ENCODE measurements at places on chromosomes 4 and X.
A peak's percentile ranks its signal among the peaks of the same experiment; 100 is the strongest.

- DNase-seq = no peak
These were observed 404.0 kb upstream of the F9 start for GRCh38 chrX:139126493-139126892.

DNA sequence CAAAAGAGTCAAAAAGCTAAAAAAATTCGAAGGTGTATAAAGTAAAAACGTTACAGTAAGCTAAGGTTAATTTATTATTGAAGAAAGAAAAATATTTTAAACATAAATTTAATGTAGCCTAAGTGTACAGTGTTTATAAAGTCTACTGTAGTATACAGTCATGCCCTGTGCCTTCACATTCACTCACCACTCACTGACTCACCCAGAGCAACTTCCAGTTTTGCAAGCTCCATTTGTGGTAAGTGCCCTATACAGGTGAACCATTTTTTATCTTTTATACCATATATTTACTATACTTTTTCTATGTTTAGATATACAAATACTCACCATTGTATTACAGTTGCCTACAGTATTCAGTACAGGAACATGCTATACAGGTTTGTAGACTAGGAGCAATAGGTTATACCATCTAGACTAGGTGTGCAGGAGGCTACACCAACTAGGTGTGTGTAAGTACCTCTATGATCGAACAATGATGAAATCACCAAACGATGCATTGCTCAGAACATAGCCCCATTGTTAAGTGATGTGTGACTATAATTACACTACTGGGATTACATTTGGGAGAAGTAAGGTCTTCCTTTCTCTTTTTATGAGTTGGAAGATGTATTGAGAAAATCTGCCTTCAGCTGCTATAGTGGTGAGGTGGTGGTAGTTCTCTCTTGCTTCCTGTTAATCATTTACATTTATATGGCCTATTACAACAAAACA lies 27.2 kb downstream of the TMSB4X start:
- no peak for DNase-seq

DNA sequence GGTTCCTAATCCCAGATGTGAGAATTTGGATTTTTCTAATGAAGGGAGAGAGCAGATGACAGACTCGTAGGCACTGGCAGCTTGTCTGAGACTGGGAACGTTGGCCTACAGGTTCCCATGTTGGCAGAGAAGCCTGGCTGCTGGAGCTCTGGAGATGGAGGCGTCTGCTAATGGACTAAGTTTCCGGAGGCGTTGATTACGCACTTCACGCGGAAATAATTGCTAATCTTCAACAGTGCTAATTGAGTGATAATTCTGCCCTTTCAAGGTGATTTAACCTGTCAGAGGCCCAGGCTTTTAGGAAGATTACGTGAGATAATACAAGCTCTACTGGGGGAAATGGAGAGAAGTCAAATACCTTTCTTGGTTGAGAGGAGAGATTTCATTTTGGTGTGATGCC lies 77.4 kb downstream of the PSAPL1 start:
- no peak for DNase-seq

DNA sequence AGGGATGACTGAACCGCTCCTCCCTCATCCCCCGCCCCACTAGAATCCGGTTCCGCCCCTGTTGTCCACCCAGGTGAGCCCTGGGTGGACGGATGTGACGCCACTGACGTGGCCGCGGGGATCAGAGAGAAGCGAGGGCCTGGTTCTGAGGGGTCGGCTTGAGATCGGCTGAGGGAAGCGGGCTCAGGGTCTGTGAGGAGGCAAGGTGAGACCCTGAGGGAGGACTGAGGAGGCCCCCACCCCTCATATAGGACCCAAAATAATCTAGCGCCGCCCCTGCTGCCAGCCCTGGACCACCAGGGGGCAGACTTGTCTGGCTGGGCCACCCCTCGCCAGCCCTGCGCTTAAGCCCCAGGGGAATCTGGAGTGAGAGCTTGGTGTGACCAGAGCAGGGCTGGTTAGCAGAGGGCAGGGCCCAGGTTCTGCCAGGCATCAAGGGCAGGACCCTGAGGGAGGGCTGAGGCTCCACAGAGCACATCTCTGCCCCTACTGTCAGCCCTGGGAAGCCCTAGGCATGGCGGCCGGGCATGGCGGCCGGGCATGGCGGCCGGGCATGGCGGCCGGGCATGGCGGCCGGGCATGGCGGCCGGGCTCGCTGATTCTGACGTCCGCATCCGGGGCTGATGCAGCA lies at the start of gene MAGEA8:
MAGEA8 (plus strand) TSS at position 103 of the 631 bp plus-strand sequence. CDS start 3,090 bp downstream, outside the sequence.
- DNase-seq = no peak

DNA sequence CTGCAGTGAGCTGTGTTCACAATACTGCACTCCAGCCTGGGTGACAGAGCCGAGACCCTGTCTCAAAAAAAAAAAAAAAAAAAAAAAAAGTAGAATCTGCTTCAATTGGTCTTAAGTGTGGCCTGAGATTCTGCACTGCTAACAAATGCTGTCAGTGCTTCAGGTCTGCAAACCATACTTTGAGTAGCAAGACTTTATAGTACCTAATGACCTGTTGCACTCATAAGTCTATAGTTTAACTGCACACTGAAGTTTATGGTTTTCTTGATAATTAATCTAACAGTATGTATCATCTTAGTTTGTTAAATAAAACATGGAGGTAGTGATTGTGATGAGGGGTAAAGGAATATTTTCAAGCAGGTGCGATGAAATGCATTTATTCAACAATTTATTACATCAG lies 135.6 kb downstream of the STAG2 start:
- DNase-seq = no peak

DNA sequence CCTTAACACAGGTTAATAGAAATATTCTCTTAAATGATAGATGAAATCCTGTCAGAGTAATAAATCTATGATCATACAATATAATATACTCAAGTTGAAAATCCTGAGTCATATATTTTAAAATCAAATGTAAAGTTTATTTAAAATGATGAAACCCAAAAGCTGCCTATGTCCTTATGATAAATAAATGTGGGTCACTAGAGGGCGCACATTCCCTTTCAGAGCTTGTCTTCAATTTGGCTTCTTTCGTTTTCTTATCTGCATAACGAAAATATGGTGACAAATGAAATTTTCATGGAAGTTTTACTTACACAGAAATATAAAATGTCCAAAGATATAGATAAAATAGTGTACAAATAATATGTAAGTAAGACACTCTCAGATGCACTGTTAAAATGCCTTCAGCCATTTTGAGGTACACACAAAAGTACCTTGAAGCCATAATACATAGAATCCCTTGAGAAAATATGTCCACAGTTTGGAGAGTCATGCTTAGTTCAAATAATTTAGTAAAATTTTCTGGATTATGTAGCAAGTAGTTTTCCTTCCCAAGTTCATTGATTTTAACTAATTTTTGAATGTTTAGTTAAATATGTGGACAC lies 680.4 kb downstream of the DMD start:
- DNase-seq = peak; percentile 7

DNA sequence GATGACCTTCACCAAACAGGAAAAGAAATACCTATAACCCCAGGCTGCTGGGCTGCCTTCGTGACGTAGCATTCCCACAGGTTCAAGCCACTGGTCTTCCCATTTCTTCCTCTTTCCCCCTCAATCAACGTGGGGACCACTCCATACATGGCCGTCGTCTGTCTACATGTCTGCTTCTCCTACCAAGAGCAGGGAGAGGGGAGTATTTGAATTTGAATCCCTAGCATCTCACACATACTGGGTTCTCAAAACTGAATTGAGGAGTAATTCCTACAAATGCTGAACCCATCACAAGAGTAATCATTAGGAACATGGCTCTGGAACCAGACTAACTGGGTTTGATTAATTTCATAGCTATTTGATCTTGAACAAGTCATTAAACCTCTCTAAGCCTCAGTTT lies 17.3 kb downstream of the GPC3 start:
- no peak for DNase-seq

GRCh38 chrX:17459008-17459611 lies 84.1 kb downstream of the NHS start:
- no peak for DNase-seq

DNA sequence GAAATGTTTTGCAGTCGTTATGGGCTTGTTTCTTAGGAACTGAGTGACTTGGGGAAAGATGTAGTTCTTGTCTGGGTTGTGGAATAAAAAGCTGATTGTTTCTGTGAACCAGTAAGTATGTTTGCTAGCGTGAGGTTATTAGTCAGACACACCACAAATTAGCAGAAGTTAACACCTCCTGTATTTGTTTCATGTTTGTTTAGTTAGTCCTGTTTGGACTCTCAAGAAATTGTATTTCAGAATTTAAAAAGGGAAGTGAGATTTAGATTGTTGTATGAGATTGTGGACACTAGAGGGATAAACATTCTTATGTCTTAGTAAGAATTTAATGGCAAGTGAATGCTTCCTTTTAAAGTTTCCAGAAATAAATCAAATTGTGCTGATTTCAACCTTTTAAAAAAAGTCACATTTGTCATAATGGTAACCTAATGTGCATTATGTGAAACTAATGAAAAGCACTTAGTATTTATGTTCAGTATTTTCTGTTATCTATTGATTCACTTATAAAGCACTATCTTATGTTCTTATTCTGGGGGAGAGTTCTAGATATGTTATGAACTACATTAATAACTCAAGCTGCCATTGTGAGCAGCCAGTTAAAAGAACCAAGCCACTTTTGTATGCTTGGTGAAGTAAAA lies 25.6 kb downstream of the ATP10D start:
- DNase-seq = no peak

- no peak for DNase-seq
These were observed 425.2 kb upstream of the FTHL17 start for GRCh38 chrX:31497086-31497485.

DNA sequence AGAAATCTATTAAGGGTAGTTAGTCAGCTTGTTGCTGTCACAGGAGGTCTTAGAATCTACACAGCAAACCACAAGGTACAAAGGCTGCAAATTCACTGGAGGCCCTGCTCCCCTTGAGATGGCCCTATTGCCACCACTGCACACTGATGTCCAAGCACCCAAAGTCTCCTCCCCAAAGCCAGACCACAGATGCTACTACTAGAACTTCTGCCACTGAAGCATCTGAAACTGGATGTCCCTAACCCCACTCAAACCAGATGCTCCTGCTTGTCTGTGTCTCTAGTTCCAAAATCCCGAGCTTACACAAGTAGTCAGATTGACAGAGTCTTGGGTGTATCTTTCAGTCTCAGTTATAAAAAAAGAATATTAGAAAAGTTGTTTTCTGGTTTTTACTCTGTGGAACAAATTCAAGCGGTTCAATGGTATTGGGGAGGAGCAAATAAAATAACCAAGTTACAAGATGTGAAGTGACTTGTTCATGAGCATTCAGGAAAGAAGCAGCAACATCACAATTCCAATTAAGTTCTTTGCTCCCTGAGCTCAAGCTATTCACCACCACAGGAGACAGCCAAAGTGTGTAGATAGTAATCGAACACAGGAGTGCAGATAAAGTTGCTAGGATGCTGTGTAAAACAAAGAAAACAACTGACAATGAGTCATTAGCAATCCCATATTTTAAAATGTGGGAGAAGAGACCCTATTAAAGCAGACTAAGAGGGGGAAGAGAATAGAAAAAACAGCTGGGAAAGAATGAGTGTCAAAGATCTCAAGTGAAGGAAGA lies 352.3 kb downstream of the PDGFC start:
- no peak for DNase-seq

- no peak for DNase-seq
These were observed 7.4 kb downstream of the LPAR4 start for GRCh38 chrX:78754917-78755316.

- DNase-seq = no peak
These were observed 37.9 kb downstream of the LDB2 start for GRCh38 chr4:16860516-16860915.

GRCh38 chrX:68878977-68879645 lies 50.3 kb downstream of the EFNB1 start:
- no peak for DNase-seq

DNA sequence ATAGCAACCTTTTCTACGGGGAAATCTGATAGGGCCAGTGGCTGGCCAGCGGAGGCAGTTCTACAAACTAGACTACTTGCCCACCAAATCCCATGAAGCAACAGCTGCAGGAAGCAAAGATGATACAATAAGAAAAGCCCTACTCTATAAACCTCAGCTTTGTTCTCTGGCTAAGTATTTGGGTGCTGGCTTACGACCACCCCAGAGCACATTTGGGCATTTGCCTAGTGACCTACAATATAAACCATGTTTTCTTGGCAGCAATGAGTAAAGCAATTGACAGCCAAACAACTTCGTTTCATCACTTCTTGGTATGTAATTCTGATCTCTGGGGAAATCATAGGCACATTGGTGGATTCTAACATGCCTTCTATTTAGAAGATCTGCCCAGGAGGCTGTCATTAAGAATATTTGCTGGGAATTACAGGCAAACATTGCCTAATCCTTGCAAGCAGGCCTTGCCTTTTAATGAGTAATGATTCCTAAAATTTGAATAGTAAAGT lies 7.5 kb upstream of the LHFPL1 start:
- no peak for DNase-seq

GRCh38 chr4:150379454-150379853 lies 202.5 kb upstream of the MAB21L2 start:
- DNase-seq = no peak

GRCh38 chr4:1416051-1416947 lies 10.1 kb upstream of the NKX1-1 start:
- no peak for DNase-seq

- DNase-seq = no peak
These were observed 111.6 kb upstream of the ZFP42 start for GRCh38 chr4:187883836-187884475.

GRCh38 chr4:89337681-89338080 lies 30.1 kb upstream of the GPRIN3 start:
- DNase-seq = no peak

GRCh38 chrX:150256297-150256650 lies 106.8 kb upstream of the MAMLD1 start:
- no peak for DNase-seq

DNA sequence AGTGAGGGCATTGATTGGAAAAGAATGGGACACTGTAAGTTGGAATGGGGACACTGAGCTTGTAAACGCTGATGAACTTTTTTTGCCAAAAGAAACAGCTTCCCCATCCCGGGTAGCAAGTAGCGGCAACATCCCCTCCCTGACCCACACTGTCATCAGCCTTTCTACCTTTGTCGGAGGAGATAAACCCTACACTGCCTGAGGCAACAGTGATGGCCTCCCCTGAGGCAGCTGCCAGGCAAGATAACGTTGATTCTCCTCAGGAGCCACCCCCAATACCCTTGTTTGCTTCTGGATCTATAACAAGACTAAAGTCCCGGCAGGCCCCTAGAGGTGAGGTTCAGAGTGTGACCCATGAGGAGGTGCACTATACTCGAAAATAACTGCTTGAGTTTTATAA lies 10.3 kb upstream of the RAB33B start:
- peak; percentile 26 for DNase-seq

- DNase-seq = no peak
These were observed 53.6 kb downstream of the SLC7A11 start for GRCh38 chr4:138188406-138189084.

GRCh38 chr4:44720371-44720770 lies 6.0 kb downstream of the GNPDA2 start:
- no peak for DNase-seq

- DNase-seq = no peak
These were observed 45.9 kb upstream of the PGM2 start for GRCh38 chr4:37780444-37781130.

- no peak for DNase-seq
These were observed 36.6 kb downstream of the TMEM156 start for GRCh38 chr4:38995660-38996005.

- DNase-seq = no peak
These were observed 297.8 kb downstream of the PPP3CA start for GRCh38 chr4:101049549-101050001.

GRCh38 chr4:23149815-23150214 lies 457.1 kb downstream of the GBA3 start:
- no peak for DNase-seq

Measured in hematopoietic multipotent progenitor cell treated with erythropoietin and hydrocortisone succinate and interleukin-3 and kit ligand, for 15 days (in vitro differentiated cells).